ENCODE measurements at places on chromosomes 16 and 17. TPM values are rescaled to one million over a fixed set of nuclear protein-coding genes. Genes with fewer than 3 reads are reported as not detected.

The TK1 gene
- total RNA-seq = 0.48 TPM

The FASN gene
- 168 TPM for total RNA-seq

DNA sequence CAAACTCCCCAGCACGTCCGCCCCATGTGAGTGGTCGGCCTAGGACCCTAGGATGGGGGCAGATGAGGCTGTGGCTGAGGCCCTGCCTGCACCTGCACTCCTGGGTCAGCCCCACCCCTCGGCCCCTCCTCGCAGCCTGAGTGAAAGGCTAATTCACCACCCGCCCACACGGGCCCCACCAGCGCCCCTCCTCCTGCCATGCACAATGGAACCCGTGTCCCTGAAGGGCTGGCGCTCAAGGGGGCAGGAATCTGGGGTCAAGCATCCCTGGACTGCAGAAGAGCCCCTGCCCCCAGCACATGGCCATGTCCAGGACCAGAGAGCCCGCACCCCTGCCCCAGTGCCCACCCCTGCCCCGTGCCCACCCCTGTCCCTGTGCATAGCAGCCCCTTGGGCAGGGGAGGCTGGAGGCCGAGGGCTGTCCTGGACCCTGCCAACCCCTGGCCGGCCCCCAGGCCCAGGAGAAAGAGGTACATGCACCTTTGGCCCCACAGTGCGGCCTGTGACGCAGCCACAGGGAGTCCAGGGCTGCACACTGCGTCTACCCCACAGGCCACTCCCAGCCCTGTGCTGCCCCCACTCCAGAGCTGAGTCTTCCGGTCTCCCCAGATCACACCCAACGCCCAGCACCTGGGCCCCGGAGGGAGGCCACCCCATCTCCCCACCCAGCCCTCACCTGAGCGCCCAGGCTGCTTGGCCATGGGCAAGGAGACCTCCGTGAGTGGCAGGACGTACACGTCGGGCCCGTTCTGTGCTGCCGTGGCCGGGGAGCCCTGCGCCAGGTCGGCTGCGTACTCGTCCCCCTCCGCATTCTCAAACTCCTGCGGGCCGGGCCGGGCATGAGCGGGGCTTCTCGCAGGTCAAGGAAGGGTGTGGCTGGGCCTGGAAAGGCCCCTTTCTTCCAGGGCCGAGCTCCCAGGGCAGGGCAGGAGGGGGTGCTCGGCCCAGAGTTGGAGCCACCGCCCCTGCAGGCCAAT, 34.6 kb upstream of the PVALEF start:
- no peaks in the 10 kb centered on the region for H3K27me3 ChIP-seq
- no peaks in the 10 kb centered on the region for H3K36me3 ChIP-seq
- no peaks in the 10 kb centered on the region for H3K4me1 ChIP-seq
- DNase-seq = no peak
- H3K4me3 ChIP-seq = no peak overlapping the region
- no peak overlapping the region for H3K27ac ChIP-seq

The PRAC2 gene
- total RNA-seq = not detected

DNA sequence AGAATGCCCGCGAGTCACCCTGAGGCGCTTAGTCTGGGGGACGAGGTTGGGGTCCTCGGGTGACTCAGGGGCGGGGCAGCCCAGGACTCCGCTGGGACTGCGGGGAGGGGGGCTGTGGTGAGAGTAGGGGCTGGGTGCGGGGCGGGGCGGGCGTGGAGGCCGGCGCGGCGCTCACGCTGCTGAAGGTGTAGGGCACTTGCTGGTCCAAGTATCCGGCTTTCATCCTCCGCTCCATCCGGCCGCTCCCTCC, 832 bp downstream of the ETV4 start:
- no peak for DNase-seq
- peak overlapping the region; percentile 38 for H3K4me3 ChIP-seq
- H3K27ac ChIP-seq = no peak overlapping the region
- no peaks in the 10 kb centered on the region for H3K36me3 ChIP-seq
- peaks cover 10% of the 10 kb centered on the region for H3K4me1 ChIP-seq

GRCh38 chr16:21614896-21615295, 15.5 kb downstream of the METTL9 start:
- no peak for DNase-seq
- peaks cover 3% of the 10 kb centered on the region for H3K4me1 ChIP-seq
- no peaks in the 10 kb centered on the region for H3K27me3 ChIP-seq

DNA sequence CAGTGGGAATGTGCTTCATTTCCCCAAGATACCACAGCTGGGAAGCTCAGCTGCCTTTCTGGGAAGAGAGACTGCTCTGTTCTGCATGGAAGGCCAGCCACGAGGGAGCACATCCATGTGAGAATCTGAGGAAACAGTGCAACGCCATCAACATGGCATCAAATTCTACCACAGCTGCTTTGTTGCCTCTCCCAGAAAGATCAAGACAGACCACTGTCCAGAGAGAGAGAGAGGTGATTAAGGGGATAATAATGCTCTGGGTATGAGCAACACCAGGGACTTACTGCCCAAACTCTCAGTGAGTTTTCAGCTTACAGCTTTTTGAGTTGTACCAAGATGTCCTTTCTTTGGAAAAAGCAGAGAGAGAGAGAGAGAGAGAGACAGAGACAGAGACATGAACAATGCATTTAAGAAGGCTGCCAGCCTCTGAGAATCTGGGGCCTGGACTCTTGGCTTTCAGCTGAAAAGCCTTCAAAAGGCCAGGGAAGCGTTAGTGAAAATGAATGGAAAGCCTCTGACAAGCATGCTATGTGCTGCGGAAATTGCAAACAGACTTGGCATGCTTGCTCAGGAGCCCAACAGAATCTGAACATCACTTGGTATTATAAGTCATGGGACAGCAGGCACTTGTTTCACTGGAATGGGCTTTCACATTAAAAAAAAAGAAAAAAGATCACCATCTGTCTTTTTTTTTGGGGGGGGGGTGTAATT, 223.1 kb downstream of the MAP2K6 start:
- H3K4me3 ChIP-seq = no peak overlapping the region
- no peak for DNase-seq
- H3K4me1 ChIP-seq = no peaks in the 10 kb centered on the region
- H3K27ac ChIP-seq = no peak overlapping the region

The CACNG5 gene
- total RNA-seq = not detected

- H3K4me3 ChIP-seq = no peak overlapping the region
- H3K4me1 ChIP-seq = peaks cover 4% of the 10 kb centered on the region
- H3K36me3 ChIP-seq = no peaks in the 10 kb centered on the region
- no peaks in the 10 kb centered on the region for H3K27me3 ChIP-seq
- no peak for DNase-seq
- H3K27ac ChIP-seq = no peak overlapping the region
These were observed 21.9 kb downstream of the MED13 start for GRCh38 chr17:62043140-62043539.

- peaks cover 2% of the 10 kb centered on the region for H3K4me1 ChIP-seq
- no peak overlapping the region for H3K4me3 ChIP-seq
- no peak for DNase-seq
- no peak overlapping the region for H3K27ac ChIP-seq
- H3K27me3 ChIP-seq = no peaks in the 10 kb centered on the region
- H3K36me3 ChIP-seq = no peaks in the 10 kb centered on the region
These were observed 15.3 kb downstream of the XPO6 start for GRCh38 chr16:28196387-28196987.

GRCh38 chr17:32971171-32971570, 20.5 kb upstream of the SPACA3 start:
- no peak overlapping the region for H3K4me3 ChIP-seq
- DNase-seq = no peak
- no peak overlapping the region for H3K27ac ChIP-seq
- no peaks in the 10 kb centered on the region for H3K27me3 ChIP-seq

- no peaks in the 10 kb centered on the region for H3K36me3 ChIP-seq
- no peak overlapping the region for H3K27ac ChIP-seq
- H3K27me3 ChIP-seq = no peaks in the 10 kb centered on the region
- H3K4me1 ChIP-seq = peaks cover 14% of the 10 kb centered on the region
These were observed 26.6 kb upstream of the GSE1 start for GRCh38 chr16:85586380-85587104.

DNA sequence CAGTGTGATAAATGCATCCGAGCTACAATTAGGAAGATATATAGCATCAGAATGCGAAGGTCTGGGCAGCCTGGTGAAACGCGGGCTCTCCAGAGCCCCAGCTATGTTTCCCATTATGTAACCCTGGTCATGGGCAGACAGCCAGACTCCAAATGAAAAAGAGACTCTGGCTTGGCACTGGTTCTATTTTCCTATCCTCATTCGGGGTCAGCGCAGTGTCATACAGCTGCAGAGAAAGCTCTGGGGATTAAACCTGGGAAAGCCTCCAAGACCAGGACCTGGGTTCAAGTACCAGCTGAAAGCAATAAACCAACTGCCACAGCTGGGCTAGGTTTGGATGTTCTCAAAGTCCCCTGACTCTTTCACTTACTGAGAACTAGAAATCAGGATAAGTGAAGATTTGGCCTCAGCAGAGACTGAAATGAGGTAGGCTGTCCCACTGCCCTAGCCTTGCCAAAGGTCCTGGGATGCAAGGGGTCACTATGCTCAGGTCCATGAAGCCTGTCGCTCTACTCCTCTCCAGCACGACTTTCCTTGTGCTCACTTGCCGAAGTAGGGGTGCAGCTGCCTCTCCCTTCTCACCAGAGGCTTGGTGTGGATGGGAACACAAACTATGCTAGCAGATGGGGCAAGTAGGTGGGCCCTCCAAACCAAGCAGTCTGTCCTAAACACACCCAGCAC, 123.8 kb downstream of the SMG6 start:
- DNase-seq = peak; percentile 93
- H3K27ac ChIP-seq = peak overlapping the region; percentile 85
- no peaks in the 10 kb centered on the region for H3K27me3 ChIP-seq
- H3K4me1 ChIP-seq = peaks cover 66% of the 10 kb centered on the region
- H3K36me3 ChIP-seq = no peaks in the 10 kb centered on the region

GRCh38 chr16:11990702-11991390, 14.3 kb downstream of the SNX29 start:
- no peaks in the 10 kb centered on the region for H3K36me3 ChIP-seq
- no peaks in the 10 kb centered on the region for H3K4me1 ChIP-seq
- no peak for DNase-seq
- no peak overlapping the region for H3K4me3 ChIP-seq

The SLC22A31 gene
- 4.8 TPM for total RNA-seq

- H3K4me3 ChIP-seq = no peak overlapping the region
- no peak overlapping the region for H3K27ac ChIP-seq
- no peaks in the 10 kb centered on the region for H3K36me3 ChIP-seq
These were observed 5.5 kb upstream of the RAPGEFL1 start for GRCh38 chr17:40171750-40172149.

GRCh38 chr17:6097005-6097279, 26.8 kb downstream of the WSCD1 start:
- H3K36me3 ChIP-seq = no peaks in the 10 kb centered on the region
- no peak for DNase-seq
- H3K27ac ChIP-seq = no peak overlapping the region
- H3K4me3 ChIP-seq = no peak overlapping the region
- no peaks in the 10 kb centered on the region for H3K4me1 ChIP-seq
- H3K27me3 ChIP-seq = no peaks in the 10 kb centered on the region

DNA sequence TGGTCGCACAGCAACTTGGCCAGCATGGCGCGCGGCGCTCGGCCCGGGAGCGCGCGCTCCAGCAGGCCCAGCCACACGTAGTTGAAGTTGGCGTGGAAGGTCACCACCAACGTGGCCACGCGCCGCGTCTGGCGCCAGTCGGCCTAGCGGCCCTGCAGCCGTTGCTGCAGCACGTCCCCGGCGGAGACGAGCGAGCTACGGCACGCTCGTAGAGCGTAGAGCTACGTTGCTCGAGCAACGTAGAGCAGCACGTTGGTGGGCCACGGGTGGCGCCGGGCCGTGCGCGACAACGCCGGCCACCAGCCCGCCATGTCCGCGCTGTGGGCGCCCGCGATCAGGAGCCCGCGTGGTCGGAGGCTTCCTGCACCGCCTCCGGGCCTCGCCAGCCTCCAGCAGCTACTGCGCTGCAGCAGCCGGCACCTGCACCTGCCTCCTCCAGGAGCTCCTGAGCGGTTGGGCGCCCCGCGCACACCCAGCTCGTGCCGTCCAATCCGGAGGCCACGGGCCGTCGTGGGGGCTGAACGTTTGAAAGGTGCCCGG, 13.4 kb upstream of the SULT1A1 start:
- H3K27ac ChIP-seq = no peak overlapping the region
- peaks cover 2% of the 10 kb centered on the region for H3K4me1 ChIP-seq
- no peak for DNase-seq
- H3K36me3 ChIP-seq = no peaks in the 10 kb centered on the region
- H3K4me3 ChIP-seq = peak overlapping the region; percentile 38
- no peaks in the 10 kb centered on the region for H3K27me3 ChIP-seq

GRCh38 chr17:7644775-7645174, 6.0 kb upstream of the ATP1B2 start:
- no peak overlapping the region for H3K27ac ChIP-seq
- no peaks in the 10 kb centered on the region for H3K27me3 ChIP-seq
- H3K4me1 ChIP-seq = peaks cover 4% of the 10 kb centered on the region
- no peak overlapping the region for H3K4me3 ChIP-seq
- H3K36me3 ChIP-seq = no peaks in the 10 kb centered on the region

- H3K27me3 ChIP-seq = no peaks in the 10 kb centered on the region
- H3K36me3 ChIP-seq = no peaks in the 10 kb centered on the region
- peak overlapping the region; percentile 54 for H3K4me3 ChIP-seq
- no peak overlapping the region for H3K27ac ChIP-seq
- peaks cover 7% of the 10 kb centered on the region for H3K4me1 ChIP-seq
These were observed 136.6 kb upstream of the RPH3AL start for GRCh38 chr17:488993-489757.

The CDH5 gene
- 18.5 TPM for total RNA-seq

- no peaks in the 10 kb centered on the region for H3K36me3 ChIP-seq
- peak overlapping the region; percentile 49 for H3K27ac ChIP-seq
- H3K4me3 ChIP-seq = peak overlapping the region; percentile 86
These were observed 2.7 kb upstream of the MLLT6 start for GRCh38 chr17:38702166-38702915.

DNA sequence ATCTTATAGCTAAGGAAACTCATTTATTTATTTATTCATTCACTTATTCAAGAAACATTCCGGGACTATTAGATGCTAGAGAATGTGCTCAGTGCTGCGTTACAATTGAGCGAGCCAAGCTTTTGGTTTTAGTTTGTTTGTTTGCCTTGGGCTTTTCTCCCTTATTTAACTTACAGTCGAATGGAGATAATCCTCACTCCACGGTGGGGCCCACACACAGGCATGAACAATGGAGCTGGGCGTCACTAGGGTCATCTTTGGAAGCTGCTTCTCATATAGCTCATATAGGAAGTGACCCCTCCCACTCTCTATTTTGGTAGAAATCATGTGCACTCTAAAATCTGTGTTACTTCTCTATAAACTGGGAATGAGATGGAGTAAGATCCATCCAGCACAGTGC, 210.0 kb downstream of the TMEM114 start:
- H3K4me1 ChIP-seq = no peaks in the 10 kb centered on the region
- H3K36me3 ChIP-seq = no peaks in the 10 kb centered on the region
- H3K4me3 ChIP-seq = no peak overlapping the region
- no peak for DNase-seq
- no peaks in the 10 kb centered on the region for H3K27me3 ChIP-seq
